ENCODE measurements at places on chromosomes 4 and X. TPM values are rescaled to one million over a fixed set of nuclear protein-coding genes. Genes with fewer than 3 reads are reported as not detected.
A peak's percentile ranks its signal among the peaks of the same experiment; 100 is the strongest.

- DNase-seq = no peak
Observed at GRCh38 chr4:130186931-130187330, 1091.0 kb downstream of the C4orf33 start.

GRCh38 chr4:149795256-149795655, 20.4 kb downstream of the IQCM start:
- no peak for DNase-seq

- DNase-seq = no peak
Observed at GRCh38 chr4:132333724-132334047, 815.4 kb upstream of the PCDH10 start.

- peak; percentile 50 for DNase-seq
Observed at GRCh38 chr4:17427991-17428390, 83.9 kb downstream of the QDPR start.

SNCA gene
- total RNA-seq = 109 TPM

DNA sequence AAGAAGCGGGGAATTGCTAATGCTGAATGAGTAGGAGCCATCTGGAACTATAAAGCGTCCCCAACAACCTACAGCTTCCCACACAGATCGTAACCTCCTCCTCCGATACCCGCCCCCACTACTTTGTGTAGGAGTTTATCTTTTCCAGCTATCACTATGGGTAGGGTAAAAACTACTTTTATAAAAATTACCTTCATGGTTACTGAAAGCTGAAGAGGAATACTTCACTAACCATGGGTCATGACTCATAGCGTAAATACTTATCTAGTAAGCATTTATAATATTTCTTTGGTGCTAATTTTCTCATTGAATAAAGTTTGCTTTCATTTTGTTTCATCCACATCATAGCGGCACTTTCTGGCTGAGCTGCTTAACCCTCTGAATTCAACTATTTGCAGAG, 79.4 kb upstream of the TNIP3 start:
- DNase-seq = no peak

WDFY3 gene
- total RNA-seq = 109 TPM

DNA sequence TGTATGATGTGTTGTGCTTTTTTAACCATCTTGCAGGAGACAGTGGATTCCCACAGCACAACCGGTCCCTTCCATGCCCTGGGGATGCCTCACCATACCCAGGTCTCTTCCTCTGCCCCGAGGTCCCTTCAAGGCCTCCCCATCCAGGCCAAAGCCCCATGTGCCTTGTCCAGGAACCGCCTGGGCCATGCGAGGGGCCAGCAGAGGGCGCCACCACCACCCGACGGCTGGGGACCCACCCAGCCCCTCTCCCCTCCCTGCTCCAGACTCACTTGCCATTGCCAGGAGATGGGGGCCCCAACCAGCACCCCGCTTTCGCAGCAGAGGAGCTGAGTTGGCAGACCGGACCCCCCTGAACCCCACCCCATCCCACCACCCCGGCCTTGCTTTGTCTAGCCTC, 485.5 kb downstream of the TRAM1L1 start:
- no peak for DNase-seq

DNA sequence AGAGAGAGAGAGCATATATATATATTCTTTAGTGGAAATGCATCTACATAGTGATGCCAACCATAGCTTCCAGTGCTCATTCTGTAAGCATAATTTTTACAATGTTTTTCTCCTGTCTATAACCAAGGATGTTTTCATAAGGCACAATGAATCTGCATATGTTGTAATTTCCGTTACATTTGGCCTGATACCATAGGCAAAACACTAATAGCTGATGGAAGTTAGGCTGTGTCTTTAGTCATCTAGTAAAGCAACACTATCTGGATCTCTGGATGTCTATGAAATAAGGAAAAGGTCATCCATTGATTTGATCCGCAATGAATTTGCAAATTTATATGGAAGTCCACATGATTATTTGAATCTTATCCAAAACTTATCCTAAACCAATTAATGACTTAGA, 8.1 kb downstream of the PCDH7 start:
- no peak for DNase-seq

SEPSECS gene
- total RNA-seq = 12.1 TPM

DNA sequence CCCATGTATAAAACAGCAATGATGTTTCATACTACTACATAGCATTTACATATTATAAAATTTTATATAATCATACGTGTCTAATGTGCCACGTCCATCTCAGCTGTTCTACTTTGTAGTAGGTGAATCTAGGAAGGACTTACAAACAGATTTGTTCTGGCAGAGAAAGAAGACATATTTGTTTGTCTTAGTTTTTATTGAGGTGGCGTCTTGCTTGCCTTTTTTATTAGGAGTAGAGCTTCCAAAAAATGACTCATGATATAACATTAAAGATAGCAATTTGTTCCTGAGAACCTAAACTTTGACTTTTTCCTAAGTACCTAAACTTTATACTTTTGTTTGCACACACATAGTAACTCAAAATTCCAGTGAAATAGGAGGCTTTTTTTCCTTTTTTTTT, 64.6 kb downstream of the CLDN22 start:
- DNase-seq = no peak

- peak; percentile 22 for DNase-seq
Observed at GRCh38 chrX:11724122-11725017, 33.7 kb upstream of the MSL3 start.

All from skin of body (tissue), 3 donors.